ENCODE measurements at places on chromosomes 6 and 20.

DNA sequence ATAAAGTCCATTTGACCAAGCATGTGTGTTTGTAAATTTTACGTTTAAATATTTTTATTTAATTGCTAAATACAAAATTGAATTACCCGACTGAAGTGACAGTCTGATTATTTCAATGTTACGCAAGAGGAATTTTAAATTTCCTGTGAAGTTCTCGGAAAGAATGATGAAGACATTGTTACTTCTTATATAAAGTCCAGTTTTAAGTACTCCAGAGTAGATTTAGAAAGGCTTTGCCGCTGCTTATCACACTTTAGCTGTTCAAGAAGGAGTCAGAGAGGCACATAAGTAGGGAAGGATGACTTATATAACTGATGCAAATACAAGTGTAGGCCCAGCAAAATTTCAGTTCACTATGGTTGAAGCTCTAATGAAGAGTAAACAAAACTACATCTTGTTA, 265.1 kb upstream of the CITED2 start:
- peak; percentile 54 for DNase-seq

DNA sequence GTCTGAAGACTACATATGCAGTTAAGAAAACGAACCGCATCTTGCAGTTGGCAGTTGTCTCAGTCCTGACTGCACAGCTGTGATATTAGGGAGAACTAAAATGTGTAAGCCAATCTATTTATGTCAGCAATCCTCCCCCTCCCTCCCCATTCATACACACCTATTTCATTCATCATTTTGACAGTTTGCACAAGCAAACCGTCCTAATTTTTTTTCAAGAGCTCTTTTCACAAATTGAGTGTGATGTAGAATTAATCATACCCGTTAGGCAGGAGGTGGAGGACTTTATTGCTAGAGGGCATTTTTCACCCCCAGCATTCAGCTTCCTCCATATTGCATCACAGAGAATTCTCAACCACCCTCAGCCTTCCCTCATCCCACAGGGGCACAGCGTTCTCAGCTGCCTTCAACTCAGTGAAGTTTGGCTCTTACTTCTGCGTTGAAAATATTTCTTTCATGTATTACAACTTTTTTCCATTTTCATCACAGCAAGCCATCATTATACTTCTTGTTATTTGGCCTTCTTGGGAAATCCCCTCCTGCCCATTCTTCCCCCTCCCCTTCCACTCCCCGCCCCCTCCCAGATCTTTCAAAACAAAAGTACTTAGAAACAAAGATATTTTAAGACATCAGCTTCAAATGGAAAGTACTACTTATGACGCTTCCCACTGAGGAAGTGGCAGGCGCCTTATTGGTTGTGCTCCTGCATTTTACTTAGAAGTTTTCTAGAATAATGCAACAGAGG, 37.5 kb downstream of the NOX3 start:
- peak; percentile 98 for DNase-seq

GRCh38 chr6:79802657-79803300, 144.6 kb downstream of the ELOVL4 start:
- peak; percentile 31 for DNase-seq

DNA sequence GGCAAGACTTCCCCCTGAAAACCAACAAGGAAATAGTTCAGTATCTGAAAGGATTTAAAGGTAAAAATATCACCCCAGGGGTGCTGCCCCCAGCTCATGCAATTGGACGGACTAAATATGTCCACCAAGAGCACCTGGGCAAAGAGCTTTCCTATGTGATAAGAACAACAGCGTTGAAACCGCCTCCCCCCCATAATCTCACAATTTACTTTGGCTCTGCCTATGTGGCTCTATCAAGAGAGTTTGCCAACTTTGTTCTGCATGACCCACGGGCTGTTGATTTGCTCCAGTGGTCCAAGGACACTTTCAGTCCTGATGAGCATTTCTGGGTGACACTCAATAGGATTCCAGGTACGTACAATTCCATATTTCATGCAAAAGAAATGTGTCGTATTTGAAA, 35.8 kb downstream of the GCNT2 start:
- DNase-seq = no peak

- DNase-seq = no peak
These were observed 26.5 kb downstream of the ANKRD6 start for GRCh38 chr6:89459501-89459900.

DNA sequence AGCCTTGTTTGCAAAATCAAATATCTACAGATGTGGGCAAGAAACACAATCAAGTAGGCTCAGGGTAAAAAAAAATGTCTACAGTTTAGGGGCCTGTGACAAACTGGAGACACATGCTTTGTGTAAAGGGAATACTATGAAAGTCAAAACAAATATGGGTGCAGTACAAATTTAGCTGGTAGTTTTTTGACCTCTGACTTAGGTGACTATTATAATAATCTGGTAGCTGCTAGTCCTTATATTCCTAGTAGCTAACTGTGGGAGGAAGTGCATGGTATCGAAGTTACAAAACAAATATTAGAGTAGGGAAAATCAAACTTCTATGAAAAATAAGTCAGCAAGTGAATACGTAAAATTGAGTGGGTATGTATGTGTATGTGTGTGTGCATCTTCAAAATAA, 35.4 kb downstream of the CYP24A1 start:
- DNase-seq = no peak

DNA sequence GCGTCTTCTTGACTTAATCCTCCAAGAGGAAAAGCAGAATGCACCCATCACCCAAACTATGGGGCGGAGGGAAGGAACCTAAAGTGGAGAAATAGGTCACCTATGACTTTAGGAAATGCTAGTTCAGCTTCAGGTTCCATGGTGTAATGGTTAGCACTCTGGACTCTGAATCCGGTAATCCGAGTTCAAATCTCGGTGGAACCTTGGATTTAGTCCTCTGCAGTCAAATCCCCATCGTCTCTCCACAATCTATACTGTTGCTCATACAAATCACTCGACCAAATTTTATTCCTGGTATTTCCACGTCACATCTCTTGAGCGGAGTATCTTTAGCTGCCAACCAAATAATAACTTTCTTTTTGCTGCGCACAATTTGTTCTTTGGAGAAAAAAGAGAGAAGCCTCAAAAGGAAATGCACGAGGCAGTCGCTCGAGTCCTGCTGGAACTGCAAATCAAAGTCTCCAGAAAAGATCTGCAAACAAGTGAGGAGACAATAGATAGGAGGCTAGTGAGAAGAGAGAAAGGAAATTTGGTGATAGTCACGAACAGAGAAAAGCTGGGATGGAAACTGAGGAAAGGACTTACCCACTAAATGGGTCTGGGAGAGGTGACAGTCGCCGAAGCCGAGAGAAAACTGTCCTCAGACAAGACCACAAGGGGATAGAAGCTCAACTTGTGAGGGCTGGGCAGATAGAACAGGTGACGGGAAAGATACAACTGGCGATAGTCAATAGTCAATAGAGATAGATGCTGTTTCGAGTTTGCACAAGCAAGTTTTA, 16.6 kb downstream of the POM121L2 start:
- DNase-seq = no peak
